A549 treated with GW870086 at 1 μM for 4 hours (cell line): ENCODE measurements at places on chromosomes 7 and 10. TPM values are rescaled to one million over a fixed set of nuclear protein-coding genes. Genes with fewer than 3 reads are reported as not detected.

The LIPF gene
- total RNA-seq, result not detected in 5 replicates

The CUZD1 gene
- 1.2 to 1.7 TPM (median 1.3 TPM) in 5 replicates for total RNA-seq

The FFAR4 gene
- total RNA-seq, result 0.11 to 0.30 TPM (median 0.16 TPM) in 5 replicates

The MOGAT3 gene
- not detected in 5 replicates for total RNA-seq

The C10orf62 gene
- total RNA-seq, result 0.11 TPM in 1 of 5 replicates, not detected in the others
